ENCODE measurements at places on chromosomes 7 and 10.

DNA sequence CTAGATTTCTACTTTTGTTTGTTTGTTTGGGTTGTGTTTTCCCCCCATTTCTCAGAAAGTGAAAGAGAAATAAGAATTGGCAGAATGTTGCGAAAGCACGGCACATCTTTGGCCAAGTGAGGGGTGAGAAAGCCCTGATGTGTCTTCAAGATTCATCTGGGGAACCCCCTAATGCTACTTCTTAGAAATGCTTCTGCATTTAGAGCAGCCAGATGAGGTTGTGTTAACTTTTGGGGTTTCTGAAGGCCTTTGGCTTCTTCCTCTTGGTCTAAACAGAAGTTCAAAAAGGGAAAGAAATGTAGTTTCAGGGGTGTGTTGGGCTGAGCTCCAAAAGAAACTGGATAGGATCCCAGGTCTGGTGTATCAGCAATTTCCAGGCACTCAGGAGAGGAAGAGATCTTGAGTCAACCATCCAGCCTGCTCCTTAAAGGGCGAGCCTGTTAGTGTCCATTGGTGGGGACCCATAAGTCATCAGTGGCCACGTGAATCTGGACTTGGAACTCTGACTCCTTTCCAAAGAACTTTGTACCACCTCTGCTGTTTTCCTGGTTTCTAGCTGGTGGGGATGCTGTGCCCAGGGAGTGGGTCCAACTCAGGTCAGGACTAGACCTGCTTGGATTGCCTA lies 6.5 kb downstream of the DUSP5 start:
- DNase-seq: peak; percentile 42

GRCh38 chr7:7889791-7890568 lies 78.6 kb upstream of the GLCCI1 start:
- no peak for DNase-seq

DNA sequence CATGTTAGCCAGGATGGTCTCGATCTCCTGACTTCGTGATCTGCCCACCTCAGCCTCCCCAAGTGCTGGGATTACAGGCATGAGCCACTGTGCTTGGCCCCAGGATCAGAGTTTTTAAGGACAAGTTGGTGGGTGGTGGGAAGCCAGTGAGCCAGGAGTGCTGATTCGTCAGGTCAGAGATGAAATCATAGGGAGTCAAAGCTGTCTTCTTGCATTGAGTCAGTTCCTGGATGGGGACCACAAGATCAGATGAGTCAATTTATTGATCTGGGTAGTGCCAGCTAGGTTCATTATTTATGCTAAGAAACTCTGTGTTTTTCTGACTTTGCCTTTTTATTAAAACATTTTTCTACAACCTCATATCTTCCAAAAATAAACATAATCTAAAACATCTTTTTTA lies 423.8 kb downstream of the ARL4A start:
- no peak for DNase-seq

GRCh38 chr10:47421057-47421952 lies 37.2 kb upstream of the ZNF488 start:
- no peak for DNase-seq

DNA sequence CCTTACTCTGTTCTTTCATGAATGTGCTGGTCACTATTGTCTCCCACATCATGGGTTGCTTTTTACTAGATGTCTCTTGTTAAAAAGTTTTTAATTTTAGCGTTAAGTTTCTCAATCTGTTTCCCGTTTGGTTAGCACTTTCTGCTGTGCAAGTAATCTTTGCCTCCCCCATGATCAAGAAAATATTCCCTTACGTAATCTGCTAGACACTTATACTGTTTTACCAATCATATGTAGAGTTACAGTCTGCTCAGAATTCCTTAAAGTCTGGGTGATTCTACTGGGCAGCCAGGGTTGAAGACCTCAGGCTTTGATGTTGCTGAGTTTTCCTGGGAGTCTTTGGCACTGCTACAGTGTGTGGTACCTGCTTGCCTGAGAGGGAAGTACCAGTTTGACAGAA lies 38.2 kb upstream of the RPA3 start:
- DNase-seq: no peak

DNA sequence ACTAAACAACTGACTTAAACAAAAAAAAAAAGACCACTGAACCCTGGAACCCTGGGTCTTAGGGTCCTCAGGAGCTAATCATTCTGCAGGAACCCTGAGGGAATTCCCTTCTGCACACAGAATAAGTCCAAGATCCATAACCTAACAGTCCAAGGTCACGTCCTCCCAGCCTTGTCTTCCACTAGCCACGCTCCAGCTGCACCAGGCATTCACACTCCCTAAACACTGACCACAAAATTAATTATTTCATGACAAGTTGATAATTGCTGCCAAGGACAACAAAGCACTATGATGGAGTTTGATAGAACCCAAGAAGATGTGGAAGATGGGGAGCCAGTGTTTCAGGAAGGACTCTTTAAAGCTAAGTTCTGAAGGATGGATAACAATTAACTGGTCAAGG lies 130.6 kb downstream of the SH3PXD2A start:
- DNase-seq: no peak

DNA sequence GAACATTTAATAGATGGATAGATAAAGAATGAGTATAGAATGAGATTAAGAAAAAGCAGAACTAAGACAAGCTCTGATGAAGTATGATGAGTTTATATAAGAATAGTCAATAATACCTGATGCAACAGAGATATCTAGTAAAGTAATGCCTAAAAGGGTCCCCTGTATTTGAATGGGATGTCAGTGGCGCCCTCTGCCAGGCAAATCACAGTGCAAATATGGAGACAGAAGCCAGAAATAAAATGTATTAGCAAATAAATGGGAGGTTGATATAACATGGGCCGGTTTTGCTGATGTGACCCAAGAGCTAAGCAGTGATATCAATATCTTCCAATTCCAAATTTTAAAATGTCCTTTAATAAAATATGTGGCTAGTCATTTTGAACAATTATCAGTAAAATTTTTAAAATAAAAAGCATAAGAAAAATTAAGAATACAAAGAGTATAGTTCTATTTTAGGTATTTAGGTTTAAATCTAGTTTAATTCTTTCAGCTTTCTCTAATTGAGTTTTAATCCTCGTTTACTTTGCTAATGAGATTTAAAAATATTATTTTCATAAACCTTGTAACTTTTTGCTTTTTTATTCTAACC lies 62.6 kb downstream of the ADK start:
- no peak for DNase-seq

- no peak for DNase-seq
Measured at GRCh38 chr10:58778966-58779365, 266.3 kb downstream of the BICC1 start.

GRCh38 chr7:50856231-50856630 lies 73.5 kb upstream of the GRB10 start:
- DNase-seq: no peak

GRCh38 chr10:11881030-11881476 lies 57.9 kb downstream of the PROSER2 start:
- DNase-seq: no peak

DNA sequence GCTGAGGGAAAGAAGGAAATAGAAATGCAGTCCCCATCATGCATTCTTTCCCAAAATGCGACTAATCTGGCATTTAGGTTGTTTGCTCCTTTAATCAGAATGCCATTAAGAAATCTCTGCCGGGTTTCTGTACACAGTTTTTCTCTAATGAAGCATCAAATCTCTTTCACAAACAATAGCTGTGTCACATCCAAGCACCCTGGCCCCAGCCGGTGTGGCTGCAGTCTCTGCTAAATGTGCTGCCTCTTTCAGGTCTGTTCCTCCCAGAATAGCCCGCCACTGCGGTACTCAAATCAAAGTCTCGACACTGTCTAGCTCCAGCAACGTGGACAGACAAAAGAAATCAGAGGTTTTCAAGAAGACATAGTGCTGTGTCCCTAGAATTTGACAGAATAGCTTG lies 343.8 kb downstream of the KCNMA1 start:
- DNase-seq: no peak

GRCh38 chr10:84608126-84608525 lies 279.7 kb downstream of the CCSER2 start:
- no peak for DNase-seq

GRCh38 chr10:28797904-28798371 lies 120.6 kb downstream of the BAMBI start:
- DNase-seq: no peak

GRCh38 chr10:51092402-51092801 lies 18.1 kb downstream of the PRKG1 start:
- DNase-seq: no peak

- DNase-seq: no peak
Measured at GRCh38 chr10:124594240-124594639, 132.6 kb downstream of the LHPP start.
